GM12891 (cell line): ENCODE measurements at places on chromosomes 16 and 17.
A peak's percentile ranks its signal among the peaks of the same experiment; 100 is the strongest.

DNA sequence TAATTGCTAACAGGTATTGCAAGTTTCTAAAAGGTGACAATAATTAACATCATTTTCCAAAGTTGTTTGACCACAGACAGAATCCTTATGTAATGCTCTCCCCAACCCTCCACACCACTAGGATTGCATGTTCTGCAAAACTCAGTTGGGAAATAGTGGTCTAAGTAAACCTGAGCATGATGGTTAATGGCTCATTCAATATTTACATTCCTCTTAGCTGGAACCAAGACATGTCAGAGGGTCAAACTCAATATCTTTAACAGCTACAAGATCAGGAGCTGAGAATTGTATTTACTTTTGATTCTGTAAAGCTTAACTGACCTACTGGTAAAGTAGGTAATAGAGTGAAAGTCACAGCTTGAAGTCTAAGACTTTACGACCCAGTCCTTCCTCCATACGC, 10.2 kb downstream of the MFSD6L start:
- no peak for DNase-seq

- DNase-seq: no peak
These were observed 894 bp upstream of the PHKG2 start for GRCh38 chr16:30747331-30747730.

DNA sequence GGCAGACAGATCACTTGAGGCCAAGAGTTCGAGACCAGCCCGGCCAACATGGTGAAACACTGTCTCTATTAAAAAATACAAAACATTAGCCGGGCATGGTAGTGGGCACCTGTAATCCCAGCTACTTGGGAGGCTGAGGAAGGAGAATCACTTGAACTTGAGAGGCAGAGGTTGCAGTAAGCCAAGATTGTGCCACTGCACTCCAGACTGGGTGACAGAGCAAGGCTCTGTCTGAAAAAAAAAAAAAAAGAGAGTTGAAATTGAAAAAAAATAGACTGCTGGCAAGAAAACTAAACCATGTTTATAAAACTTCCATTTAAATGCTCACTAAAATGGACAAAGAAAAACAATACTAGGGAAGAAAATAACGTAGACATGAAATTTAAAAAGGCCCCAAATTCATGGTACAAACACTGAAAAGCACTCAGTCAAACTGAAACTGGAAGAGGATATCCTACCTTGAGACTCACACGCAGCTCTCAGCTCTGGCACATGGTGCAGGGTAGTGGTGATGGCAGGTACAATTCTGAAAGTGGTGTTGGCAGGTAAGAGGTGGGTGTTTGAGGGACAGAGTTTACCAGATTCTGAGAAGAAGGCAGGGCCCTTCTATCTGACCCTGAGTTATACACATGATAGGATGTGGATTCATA, 19.3 kb downstream of the CNTROB start:
- peak; percentile 51 for DNase-seq

GRCh38 chr17:75900691-75901533, 3.8 kb downstream of the MRPL38 start:
- DNase-seq: no peak
